ENCODE measurements at places on chromosomes 5 and 9.
A peak's percentile ranks its signal among the peaks of the same experiment; 100 is the strongest.

DNA sequence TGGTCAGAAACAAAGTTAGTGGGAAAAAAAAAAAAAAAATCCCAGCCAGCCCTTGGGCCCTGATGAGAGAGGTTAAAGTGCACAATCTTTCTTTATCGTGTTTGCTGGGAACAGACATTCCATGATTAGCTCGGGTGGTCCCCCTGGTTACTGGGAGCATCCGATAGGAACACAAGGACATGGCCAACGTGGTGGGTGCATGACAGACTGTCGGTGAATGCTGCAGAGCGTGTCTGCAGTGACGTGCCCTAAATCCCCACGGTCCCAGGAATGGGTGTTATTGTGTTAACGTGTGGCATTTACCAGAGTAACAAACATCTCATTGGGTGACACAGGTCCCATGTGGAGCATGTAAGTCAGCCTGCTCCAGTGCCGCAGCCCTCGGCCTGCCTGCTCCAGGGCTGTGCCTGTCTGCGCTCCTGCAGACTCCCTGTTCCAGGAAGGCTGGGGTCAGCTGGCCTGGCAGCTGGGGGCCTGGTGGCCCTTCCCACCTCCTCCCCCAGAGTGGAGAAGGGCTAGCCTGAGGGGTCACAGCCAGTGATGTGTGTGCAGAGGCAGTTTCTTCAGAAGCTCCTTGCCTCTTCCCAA lies 34.3 kb upstream of the TBC1D2 start:
- DNase-seq, result no peak

DNA sequence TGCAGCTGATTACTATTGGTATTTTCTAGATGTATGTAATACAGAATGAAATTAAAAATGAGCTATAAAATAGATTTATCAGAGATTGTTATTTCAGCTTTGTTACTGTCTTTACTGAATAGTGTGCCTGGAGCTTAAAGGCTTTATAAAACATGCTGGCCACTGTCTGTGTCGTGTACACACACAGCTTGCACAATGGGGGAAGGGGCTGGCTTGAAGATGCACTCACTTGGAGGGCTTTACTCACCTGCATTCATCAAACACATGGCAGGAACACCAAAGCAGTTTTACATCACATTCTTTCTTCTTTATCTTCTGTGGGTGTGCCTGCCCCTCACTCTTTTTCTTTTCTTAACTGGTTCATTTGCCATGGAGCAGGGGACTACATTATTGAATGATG lies 60.9 kb downstream of the TLE4 start:
- no peak for DNase-seq

DNA sequence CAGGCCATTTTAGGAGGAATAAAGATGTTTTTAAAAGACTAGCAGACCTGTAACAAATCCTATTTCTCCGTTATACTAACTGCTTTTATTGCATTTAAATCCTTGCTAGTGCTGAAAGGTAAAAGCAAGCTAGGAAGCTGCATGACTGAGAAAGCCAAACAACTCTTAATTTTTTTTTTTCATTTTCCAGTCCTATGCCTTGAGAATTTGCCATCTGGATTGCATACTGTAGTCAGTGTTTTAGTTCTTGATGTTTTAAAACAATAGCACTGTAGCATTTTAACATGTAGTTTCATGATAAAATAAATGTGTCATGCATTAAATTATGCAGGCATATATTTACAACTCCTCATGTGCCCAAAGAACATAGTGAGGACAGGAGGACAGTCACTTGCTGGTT lies 108.4 kb upstream of the FGF10 start:
- DNase-seq, result no peak

DNA sequence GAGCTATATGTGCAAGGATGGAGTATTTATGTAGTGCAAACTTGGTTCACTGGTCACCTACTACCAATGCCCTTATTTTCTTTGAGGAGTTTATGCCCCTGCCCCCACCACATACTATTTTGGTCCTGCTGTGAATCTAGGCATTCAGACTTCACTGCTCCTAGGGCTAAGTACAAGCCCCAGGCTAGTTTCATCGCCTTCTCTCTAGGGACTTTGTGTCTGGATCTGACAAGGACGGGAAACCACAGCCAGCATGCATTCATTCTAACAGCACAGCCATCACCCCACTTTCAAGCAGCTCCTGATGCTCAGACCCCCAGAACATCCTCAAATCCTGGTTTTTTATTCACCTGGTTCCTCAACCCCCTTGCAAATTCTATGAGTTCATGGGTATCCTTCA lies 56.8 kb downstream of the DRD1 start:
- no peak for DNase-seq

DNA sequence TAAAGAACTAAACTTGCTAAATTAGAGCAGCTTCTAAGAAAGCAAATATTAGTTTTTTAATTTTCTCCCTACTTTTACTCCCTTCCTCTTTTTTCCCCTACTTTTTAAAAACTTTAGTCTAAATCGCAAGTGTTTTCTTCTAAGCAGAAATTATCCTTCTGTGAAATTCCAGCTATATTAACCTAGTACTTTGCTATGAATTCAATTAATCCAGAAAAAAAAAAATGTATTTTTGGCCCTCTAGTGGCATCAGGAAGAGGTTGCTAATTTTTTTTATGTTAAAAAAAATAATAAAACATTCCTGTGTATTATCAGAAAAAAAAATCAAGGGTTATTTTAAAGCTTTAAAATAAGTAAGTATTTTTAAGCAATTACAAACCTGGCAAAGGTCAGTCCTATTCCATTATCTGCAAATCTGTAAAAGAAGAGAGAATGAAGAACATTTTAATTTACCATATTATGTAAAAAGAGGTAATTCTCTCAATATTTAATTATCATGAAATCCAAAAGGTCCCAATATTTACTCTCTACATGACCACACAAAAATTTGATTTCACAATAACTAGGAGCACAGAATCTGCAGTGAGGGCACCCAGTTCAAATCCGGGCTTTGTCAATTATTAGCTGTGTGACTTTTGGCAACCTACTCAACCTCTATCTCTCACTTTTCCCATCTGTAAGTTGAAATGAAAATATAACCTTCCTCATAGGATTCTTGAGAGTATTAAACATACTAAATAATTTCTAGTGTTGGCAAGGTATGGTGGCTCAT lies 52.0 kb downstream of the CEMIP2 start:
- DNase-seq, result no peak

DNA sequence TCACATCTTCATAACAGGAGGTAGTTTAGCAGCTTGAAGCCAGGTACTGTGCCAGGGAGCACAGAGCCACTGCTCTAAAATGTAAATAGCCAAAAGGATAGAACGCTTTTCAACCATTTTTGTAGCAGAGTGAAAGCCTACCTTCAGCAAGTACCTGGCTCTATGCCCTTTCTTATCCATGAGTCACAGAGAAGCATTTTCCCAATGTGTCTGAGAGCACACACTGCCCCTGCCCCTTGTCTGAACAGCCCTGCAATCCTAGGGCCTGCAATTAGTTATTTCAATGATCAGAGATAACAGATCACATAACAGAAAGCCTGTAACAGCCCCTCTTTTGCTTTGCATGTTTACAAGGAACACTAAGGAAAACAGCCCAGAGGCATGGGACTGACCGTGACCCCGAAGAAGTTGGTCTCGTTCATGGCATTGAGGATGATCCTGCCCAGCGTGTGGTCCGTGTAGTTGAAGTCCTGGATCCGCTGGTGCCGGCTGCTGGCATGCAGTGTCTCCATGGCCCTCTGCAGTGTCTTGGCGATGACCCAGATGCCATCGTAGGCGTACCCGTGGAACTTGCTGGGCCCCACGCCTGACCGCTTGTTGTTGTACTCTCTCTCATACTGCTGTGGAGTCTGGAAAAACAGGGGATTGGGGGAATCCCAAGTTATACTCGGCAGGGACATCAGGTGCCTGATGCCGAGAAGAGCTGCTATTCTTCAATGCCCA lies 198.3 kb upstream of the TBC1D2 start:
- DNase-seq, result peak; percentile 58

GRCh38 chr9:78826527-78826926 lies 529.6 kb downstream of the PSAT1 start:
- no peak for DNase-seq

DNA sequence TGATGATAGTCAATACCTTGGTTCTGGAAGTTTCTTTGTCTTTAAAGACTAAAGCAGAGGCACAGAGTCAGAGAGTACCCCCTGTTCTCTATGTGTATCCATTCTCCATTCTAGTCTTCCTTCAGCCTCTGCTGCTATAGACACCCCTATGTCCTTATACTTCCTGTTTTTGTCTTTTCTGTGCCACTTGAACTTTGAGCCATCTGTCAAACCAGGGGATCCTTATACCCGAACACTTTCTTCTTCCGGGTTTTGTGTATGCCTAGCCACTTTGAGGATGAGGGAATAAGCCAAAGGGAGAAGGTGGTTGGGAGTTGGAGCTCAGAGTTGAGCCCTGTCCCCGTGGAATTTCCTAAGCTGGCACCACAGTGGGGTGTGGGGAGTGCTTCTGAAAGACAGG lies 61.1 kb upstream of the IL6ST start:
- no peak for DNase-seq
